ENCODE measurements at places on chromosomes 1 and 21. TPM values are rescaled to one million over a fixed set of nuclear protein-coding genes. Genes with fewer than 3 reads are reported as not detected.

Gene CENPL
- total RNA-seq = 3.4 TPM

Gene IGSF5
- total RNA-seq = 0.45 TPM

Gene PLA2G5
- total RNA-seq = 33.8 TPM

Gene RUNX3
- 1.3 TPM for total RNA-seq

Gene NBPF6
- not detected for total RNA-seq

Gene CCDC181
- 5.5 TPM for total RNA-seq

Gene VPS26C
- total RNA-seq = 38.4 TPM

Gene FLG2
- total RNA-seq = not detected

Gene KIF21B
- 0.60 TPM for total RNA-seq

Gene SMPDL3B
- total RNA-seq = 21.1 TPM

Gene AGPAT3
- total RNA-seq = 38.5 TPM

Gene RBP7
- 8.3 TPM for total RNA-seq

Gene GJA4
- 6.3 TPM for total RNA-seq

Gene RSBN1
- 29.7 TPM for total RNA-seq

Gene CPLANE2
- 11.2 TPM for total RNA-seq

Gene THEM5
- not detected for total RNA-seq

Gene CGN
- total RNA-seq = 26.8 TPM

Gene HMCN1
- total RNA-seq = 1.4 TPM

Gene CFHR5
- not detected for total RNA-seq

Gene C1orf122
- 56.2 TPM for total RNA-seq

Gene CELA3A
- total RNA-seq = 25.4 TPM

Gene PTPN14
- total RNA-seq = 68.9 TPM

Gene C1orf198
- 60.8 TPM for total RNA-seq

Gene F5
- 0.15 TPM for total RNA-seq

Gene TRIM45
- total RNA-seq = 5.8 TPM

Gene FMO4
- total RNA-seq = 3.8 TPM

Gene AK4
- 4.3 TPM for total RNA-seq

Gene CD1B
- total RNA-seq = not detected

Gene KCNE1
- total RNA-seq = 0.64 TPM

Gene APH1A
- total RNA-seq = 114 TPM

Gene MROH9
- not detected for total RNA-seq

Gene SIPA1L2
- total RNA-seq = 52.9 TPM

Gene CR1L
- not detected for total RNA-seq

Gene CD1E
- not detected for total RNA-seq

Gene PCP4L1
- total RNA-seq = 6.3 TPM

Gene ATP1B1
- 119 TPM for total RNA-seq

Gene C8A
- not detected for total RNA-seq

Gene OR2AK2
- total RNA-seq = not detected

Gene NBPF4
- not detected for total RNA-seq

Gene FALEC
- total RNA-seq = not detected

Gene FOXD3
- total RNA-seq = 0.46 TPM

Gene TINAGL1
- 27.1 TPM for total RNA-seq

Gene TSPAN1
- 4.0 TPM for total RNA-seq

Gene MAP3K6
- total RNA-seq = 14.1 TPM

Gene HSD3B2
- total RNA-seq = not detected

Gene CDC7
- 2.9 TPM for total RNA-seq

Gene SPATA17
- total RNA-seq = 0.68 TPM

Gene OTUD3
- 11.8 TPM for total RNA-seq

Gene NFYC
- total RNA-seq = 65.6 TPM

Gene C1orf226
- total RNA-seq = 2.1 TPM

Gene CTSE
- 1.1 TPM for total RNA-seq

Gene TENT5C
- 10.2 TPM for total RNA-seq

Gene S100A5
- total RNA-seq = not detected

Measured in ovary (tissue), 10 donors.